HepG2 (cell line): ENCODE measurements at places on chromosomes 16 and 17. TPM values are rescaled to one million over a fixed set of nuclear protein-coding genes. Genes with fewer than 3 reads are reported as not detected.

GRCh38 chr16:55552621-55553020, 13.9 kb upstream of the CAPNS2 start:
- H3K4me1 ChIP-seq = no peaks in the 10 kb centered on the region
- H3K4me3 ChIP-seq = no peak overlapping the region
- H3K36me3 ChIP-seq = no peaks in the 10 kb centered on the region
- no peaks in the 10 kb centered on the region for H3K27me3 ChIP-seq
- no peak overlapping the region for H3K27ac ChIP-seq

DNA sequence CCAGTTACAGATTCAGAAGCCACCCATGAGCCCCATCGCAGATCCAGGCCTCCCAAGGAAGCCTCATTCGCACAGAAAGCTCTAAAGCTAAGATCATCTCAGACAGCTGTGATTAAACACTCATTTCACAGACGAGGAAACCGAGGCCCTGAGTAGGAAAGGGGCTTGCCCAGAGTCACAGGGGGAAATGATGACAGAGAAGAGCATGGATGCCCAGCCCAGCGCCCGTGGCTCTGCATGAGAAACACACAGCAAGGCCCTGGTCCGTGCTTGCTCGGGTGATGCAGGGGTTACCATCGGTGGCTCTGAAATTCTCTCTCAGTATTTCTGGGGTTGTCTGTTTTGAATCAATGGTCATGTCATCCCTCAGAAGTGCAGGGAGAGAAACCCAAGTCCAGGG, 109.6 kb downstream of the C16orf78 start:
- H3K36me3 ChIP-seq = no peaks in the 10 kb centered on the region
- no peaks in the 10 kb centered on the region for H3K4me1 ChIP-seq
- H3K4me3 ChIP-seq = no peak overlapping the region
- no peak for DNase-seq
- H3K27me3 ChIP-seq = 0 out of 3 replicates have a peak, but pooled peaks cover under 1% of the 10 kb centered on the region

DNA sequence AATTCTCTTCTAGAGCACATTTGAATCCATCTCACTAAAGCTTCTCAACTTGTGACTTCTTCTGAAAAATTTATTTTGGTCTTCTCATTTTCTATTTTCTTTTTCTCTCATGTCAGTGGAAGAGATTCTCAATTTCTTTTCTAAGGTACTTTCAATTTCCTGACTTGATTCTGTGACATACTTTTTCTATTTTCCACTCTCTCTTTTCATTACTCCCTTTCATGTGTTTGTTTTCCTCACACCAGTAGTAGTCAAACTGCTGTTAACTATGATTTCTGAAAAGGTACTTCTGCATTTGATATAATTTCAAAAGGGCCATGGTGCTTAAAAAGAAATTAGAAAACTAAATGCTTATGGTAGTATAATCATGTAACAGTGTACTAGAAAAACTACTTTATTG, 41.9 kb downstream of the NFAT5 start:
- H3K27ac ChIP-seq = no peak overlapping the region
- peaks cover 42% of the 10 kb centered on the region for H3K36me3 ChIP-seq
- no peaks in the 10 kb centered on the region for H3K27me3 ChIP-seq
- DNase-seq = no peak

The CCL1 gene
- total RNA-seq = not detected in 2 replicates

The NUTF2 gene
- total RNA-seq = 214 and 224 TPM in 2 replicates

DNA sequence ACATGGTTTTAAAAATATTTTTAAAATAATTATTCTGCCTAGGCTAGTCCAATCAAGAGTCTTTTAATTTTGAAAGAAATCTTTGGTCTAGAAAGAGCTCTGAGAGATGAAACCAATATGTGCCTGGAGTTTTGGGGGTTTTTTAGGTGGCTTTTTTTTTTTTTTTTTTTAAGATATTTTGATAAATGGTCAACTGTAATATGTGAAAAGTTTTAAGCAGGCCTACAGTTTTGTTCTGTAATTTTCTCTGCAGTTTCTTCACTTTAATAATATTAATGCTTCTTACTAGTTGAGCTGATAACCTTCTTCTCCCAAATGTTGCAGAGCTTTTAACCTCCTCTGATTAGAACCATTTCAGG, 45.1 kb downstream of the OMG start:
- no peaks in the 10 kb centered on the region; the same call in 1 of the 2 replicates for H3K27me3 ChIP-seq
- no peak for DNase-seq
- peaks cover 25% of the 10 kb centered on the region for H3K36me3 ChIP-seq
- peaks cover 11% of the 10 kb centered on the region for H3K4me1 ChIP-seq

The DNAI2 gene
- not detected in 2 replicates for total RNA-seq

The MYH13 gene
- total RNA-seq = not detected in 2 replicates

The MKS1 gene
- 24.8 and 26.3 TPM in 2 replicates for total RNA-seq

The SLC35G6 gene
- 0.07 TPM in 1 of 2 replicates, not detected in the other for total RNA-seq

GRCh38 chr16:69373019-69373418, 12.8 kb downstream of the TERF2 start:
- no peak overlapping the region for H3K4me3 ChIP-seq
- peak overlapping the region; percentile 5 for H3K27ac ChIP-seq
- DNase-seq = no peak
- peaks cover 38% of the 10 kb centered on the region for H3K4me1 ChIP-seq
- no peaks in the 10 kb centered on the region for H3K27me3 ChIP-seq
- peaks cover 44% of the 10 kb centered on the region for H3K36me3 ChIP-seq

DNA sequence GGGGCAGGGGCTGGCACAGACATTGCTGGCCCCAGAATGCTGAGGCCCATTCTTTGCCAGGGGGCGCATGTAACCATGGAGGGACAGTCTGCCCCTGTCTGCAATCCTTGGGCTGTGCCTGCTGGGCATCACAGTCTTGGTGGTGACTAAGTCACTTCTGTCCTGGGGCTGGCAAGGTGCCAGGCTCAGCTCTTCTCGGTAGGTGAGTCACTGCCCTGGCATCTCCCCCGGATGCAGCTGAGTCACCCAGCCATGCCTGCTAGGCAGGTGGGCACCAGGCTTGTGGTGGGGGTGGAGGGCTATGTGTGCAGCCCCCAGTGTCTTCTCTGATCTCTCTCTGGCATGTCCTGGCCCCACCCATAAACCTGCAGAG, 5.6 kb downstream of the RARA start:
- H3K36me3 ChIP-seq = no peaks in the 10 kb centered on the region
- DNase-seq = peak; percentile 78
- H3K27ac ChIP-seq = no peak overlapping the region
- no peaks in the 10 kb centered on the region for H3K27me3 ChIP-seq

DNA sequence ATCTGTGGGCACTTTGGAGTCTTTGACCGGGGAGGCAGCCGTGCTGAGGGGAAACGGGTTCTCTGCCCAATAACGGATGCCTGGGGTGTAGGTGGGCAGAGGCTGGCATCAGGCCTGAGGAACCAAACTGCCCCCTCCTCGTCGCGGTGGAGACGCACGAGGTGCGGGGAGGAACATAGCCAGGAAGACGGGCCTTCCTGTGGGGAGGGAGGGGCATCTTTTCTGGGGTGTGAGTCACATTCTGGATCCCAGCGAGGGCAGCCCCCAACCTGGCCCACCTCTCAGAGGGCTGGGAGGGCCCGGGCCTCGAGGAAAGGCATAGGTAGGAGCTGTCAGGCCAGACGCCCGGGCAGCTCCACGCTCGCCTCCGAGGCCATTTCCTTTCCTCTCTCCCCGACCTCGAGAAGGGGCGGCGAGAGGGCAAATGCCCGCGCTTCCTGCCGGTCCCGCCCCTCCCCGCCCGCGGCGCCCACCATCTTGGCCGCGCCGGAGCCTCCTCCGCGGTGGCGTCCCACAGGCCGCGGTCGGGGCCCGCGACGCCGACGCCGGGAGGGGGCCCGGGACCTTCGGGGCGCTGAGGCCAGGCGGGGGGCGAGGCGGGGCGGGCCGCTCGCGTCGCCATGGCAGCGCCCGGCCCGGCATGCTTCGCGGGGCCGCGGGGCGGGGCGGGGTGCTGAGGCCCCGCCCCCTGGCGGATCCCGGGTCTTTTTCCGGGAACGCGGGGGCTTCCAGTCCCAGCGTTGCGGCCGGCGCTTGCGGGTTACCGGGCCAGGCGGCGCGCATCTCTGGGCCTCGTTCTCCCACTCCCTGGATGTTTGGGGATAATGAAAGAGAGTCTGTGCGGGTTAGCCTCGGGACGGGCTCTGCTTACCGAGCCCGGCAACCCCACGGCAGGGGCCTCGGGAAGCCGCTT, 13.2 kb downstream of the RAI1 start:
- H3K27ac ChIP-seq = peak overlapping the region; percentile 93
- H3K36me3 ChIP-seq = no peaks in the 10 kb centered on the region
- DNase-seq = peak; percentile 45
- H3K4me3 ChIP-seq = peak overlapping the region; percentile 74
- H3K27me3 ChIP-seq = no peaks in the 10 kb centered on the region; the same call in 2 of the 3 replicates
- peaks cover 71% of the 10 kb centered on the region for H3K4me1 ChIP-seq

The MEIOB gene
- not detected in 2 replicates for total RNA-seq

The DOC2A gene
- 0.15 and 0.21 TPM in 2 replicates for total RNA-seq

GRCh38 chr16:22191532-22192260, 14.4 kb upstream of the EEF2K start:
- peak overlapping the region; percentile 72 for H3K4me3 ChIP-seq
- no peaks in the 10 kb centered on the region; the same call in 2 of the 3 replicates for H3K36me3 ChIP-seq
- H3K4me1 ChIP-seq = peaks cover 68% of the 10 kb centered on the region
- H3K27ac ChIP-seq = peak overlapping the region; percentile 94
- DNase-seq = peak; percentile 70

The TBC1D3K gene
- total RNA-seq = not detected in 2 replicates

DNA sequence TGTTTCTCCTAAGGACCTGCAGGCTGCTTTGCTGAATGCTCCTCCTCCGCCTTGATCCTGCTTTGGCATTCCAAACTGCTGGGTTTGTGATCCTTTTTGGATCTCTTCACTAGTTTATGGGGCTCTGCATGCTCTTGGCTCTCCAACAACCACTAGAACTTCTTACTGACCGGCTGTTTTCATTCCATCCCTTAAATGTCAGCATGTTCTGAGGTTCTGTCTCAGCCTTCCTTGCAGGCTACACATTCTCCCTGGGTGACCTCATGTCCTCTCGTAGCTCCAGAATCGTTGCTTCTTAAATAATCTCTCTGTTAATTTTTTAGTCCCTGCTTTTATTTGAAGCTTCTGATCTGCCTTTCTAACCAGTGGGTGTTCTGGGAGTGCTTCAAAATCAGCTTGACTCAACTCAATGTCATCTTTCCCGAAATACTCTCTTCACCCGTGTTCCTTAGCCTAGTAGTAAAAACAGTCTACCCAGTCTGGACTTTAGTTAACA, 119.0 kb upstream of the HS3ST2 start:
- H3K4me1 ChIP-seq = no peaks in the 10 kb centered on the region
- H3K36me3 ChIP-seq = no peaks in the 10 kb centered on the region
- H3K4me3 ChIP-seq = no peak overlapping the region
- no peak overlapping the region for H3K27ac ChIP-seq
- peaks cover 21% of the 10 kb centered on the region; the same call in 2 of the 3 replicates for H3K27me3 ChIP-seq
- DNase-seq = no peak

The CIITA gene
- total RNA-seq = 0.09 and 0.11 TPM in 2 replicates

- H3K36me3 ChIP-seq = peaks cover 45% of the 10 kb centered on the region; the same call in 2 of the 3 replicates
- no peak overlapping the region for H3K4me3 ChIP-seq
- no peaks in the 10 kb centered on the region for H3K4me1 ChIP-seq
- no peaks in the 10 kb centered on the region for H3K27me3 ChIP-seq
- no peak overlapping the region for H3K27ac ChIP-seq
Observed at GRCh38 chr17:80949451-80950421, 41.9 kb upstream of the CHMP6 start.

GRCh38 chr16:6439129-6439528, 893.5 kb upstream of the RBFOX1 start:
- no peaks in the 10 kb centered on the region for H3K36me3 ChIP-seq
- H3K4me3 ChIP-seq = no peak overlapping the region
- H3K4me1 ChIP-seq = no peaks in the 10 kb centered on the region
- H3K27me3 ChIP-seq = no peaks in the 10 kb centered on the region
- no peak overlapping the region for H3K27ac ChIP-seq

The PRSS22 gene
- total RNA-seq = 0.24 TPM in 1 of 2 replicates, not detected in the other

DNA sequence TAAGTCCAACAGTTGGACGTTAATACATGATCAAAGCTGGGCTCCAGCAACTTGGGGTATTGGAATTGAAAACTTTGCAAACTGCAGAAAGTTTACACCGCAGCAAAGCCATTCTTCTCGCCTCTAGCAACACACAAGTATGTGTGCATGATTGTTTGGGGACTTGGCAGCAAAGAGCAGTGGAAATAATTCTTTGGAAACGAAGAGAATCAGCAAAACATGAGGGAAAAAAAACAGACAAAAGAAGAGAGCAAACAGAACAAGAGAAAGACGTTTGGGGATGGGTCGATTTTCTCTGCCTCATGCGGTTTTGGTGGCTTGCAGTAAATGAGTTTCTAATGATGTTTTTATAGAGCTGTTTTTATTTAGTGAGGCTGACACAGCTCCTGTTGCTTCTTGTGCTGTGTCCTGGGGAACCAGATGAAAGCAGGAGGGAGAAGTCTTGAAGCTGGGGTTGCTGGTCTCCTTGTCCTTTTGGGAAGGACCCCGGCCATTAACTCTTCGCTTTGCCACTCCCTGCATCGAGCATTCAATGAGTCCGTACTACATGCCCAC, 502.9 kb downstream of the GRIN2A start:
- no peak for DNase-seq
- H3K4me3 ChIP-seq = no peak overlapping the region

The MRPS23 gene
- 181 and 283 TPM in 2 replicates for total RNA-seq

- no peaks in the 10 kb centered on the region for H3K4me1 ChIP-seq
- H3K36me3 ChIP-seq = peaks cover 25% of the 10 kb centered on the region
- H3K4me3 ChIP-seq = no peak overlapping the region
- DNase-seq = no peak
- H3K27me3 ChIP-seq = no peaks in the 10 kb centered on the region
Observed at GRCh38 chr17:75806822-75807500, 22.4 kb downstream of the UNK start.
